ENCODE measurements at places on chromosomes 7 and 10.

DNA sequence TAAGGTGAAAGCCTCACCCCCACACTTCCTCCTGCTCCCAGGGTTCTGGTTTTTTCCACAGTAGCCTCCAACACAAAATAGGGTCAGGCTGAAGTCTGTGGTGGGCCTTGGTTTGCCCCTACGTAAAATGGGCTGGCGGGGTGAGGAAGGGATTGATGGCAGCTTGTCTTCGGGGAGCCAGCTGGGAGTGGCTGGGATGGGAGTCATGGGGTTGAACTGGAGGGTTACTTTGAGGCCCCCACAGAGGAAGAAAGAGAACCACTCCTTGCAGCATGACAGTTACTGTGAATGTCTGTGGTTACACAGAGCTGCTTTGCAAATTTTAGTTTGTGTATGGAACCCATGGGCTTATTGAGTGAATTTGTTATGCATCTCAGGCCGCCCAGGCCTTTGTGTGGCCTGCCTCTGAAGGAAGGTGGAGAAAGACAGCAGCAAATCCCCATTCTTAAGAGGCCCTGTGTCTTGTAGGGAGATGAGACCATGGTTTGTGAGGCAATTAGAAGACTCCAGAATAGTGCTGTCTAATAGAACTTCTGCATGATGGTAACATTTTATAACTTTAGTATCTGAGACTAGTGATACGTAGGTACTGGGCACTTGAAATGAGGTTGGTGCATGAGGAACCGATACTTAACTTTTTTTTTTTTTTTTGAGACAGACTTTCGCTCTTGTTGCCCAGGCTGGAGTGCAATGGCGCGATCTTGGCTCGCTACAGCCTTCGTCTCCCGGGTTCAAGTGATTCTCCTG is 8.1 kb downstream of the TRIM8 start:
- DNase-seq: no peak

- DNase-seq: no peak
Observed at GRCh38 chr10:76244061-76244686, 812.8 kb downstream of the LRMDA start.

DNA sequence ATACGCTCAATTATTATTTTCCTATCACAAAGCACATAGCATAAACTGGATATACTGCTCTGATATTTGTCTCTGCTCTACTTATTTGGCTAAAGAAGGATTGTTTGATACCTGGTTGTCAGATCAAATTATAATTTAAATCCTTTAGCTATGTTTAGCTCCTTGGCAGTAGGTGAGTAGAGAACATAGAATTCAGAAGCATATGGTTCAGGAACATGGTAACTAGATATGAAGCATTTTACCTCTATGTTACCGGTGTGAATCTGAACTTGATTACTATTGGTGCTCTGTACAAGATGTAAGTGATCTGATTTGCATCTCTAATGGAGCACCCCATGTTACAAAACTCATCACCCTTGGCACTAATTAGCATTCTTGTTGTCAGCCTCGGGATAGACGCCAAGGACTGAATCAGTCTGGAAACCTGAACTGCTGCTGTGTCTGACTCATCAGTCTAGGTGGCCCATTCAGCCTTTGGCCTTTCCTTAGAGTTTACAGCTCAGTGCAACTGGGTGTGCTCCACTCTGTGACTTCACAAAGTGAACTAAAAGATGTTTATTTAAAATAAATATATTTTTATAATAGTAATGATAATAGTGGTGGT is 12.3 kb upstream of the MYPN start:
- DNase-seq: peak; percentile 78

DNA sequence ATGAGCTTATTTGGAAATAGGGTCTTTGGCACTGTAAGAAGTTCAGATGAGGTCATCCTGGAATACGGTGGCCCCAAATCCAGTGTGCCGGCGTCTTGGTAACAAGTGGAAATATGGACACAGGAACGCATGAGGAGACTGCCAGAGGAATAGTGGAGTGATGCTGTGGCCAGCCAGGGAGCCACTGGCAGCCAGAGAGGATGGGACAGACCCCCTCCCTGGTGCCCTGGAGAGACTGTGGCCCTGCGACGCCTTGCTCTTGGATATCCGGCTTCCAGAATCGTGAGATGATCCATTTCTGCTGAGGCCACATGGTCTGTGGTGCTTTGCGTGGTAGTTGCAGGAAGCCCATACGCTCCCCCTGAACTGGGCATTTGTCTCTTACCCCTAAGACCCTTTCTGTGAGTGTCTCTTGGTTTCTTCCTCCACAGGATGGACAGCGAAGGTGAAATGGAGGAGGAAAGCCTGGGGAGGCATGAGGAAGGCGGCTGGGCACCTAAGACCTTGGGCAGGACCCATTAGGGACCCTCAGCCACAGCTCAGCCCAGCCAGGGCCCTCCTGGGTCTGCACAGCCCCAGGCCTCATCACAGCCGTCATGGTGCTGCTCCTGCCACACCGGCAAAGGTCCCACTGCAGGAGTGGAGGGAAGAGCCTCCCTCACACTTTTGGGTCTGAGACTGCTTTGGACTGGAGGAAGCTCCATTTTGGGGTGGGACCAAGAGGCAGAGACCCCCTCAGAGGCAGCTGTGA is 53.6 kb downstream of the INSIG1 start:
- no peak for DNase-seq

DNA sequence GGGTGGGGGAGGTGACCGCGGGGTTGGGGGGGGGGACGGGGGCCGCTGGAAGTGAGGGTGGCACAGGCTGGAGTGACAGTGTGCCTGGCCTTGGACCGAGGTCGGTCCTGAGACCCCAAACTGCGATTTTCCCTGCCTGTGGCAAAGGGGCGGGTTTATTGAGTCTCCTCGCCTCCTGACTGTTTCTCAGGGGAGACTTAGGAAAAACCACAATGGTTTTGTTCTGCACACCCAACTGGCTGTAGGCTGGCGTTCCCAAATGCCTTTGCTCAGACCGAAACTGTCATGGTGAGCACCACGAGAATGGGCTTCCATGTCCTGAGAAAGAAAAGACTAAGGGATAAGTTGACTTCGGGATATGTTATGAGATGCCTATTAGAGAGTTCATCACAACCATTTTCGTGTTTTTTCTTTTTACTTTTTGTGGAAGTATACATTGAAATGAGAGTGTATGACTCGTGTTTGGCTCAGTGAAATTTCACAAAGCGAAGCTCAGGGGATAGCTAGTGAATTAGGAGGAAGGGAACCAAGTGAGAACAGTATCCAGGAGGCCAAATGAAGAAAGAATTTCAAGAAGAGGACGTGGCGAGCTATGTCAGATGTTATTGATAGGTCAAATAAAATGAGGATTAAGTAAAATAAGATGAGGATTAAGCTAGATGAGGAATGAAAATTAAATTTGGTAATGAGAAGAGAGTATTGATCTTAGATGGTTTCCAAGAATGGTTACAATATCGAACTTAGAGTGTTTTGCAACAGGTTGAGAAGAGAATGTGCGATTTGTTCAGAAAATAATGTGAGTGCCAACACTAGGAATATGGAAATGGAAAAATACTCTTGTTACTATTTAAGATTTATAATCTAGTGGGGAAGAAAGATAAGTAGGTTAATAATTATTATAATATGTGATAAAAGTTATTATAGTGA is 918 bp downstream of the NET1 start:
- peak; percentile 14 for DNase-seq

DNA sequence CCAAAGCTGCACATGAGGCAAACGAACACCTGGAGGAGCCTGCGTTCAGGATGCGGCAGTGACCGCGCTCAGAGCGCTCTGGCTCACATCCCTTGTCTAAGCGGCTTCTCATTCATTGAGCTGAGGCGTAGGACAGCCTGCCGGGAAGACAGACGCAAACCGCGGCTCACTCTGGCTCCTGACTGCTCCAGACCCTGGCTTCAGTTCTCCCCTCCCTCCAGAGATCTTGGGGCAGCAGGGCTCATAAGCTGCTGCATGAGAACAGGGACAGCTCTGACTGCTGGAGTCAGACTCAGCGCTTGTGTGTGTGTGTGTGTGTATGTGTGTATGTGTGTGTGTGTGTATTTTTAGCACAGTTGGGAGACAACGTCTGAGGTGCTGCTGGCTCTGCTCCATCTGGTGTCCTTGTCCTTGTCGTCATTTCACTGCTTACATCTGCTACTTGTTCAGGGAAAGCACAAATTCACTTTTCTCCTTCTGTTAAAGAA is 15.8 kb upstream of the LYZL2 start:
- DNase-seq: peak; percentile 23

- DNase-seq: no peak
Observed at GRCh38 chr7:74656441-74656836, 1.1 kb upstream of the GTF2I start.

- DNase-seq: no peak
Observed at GRCh38 chr10:6504296-6504695, 75.8 kb downstream of the PRKCQ start.

- DNase-seq: no peak
Observed at GRCh38 chr10:119139464-119140067, 25.9 kb downstream of the SFXN4 start.

GRCh38 chr7:79610748-79611304 is 157.4 kb upstream of the MAGI2 start:
- DNase-seq: no peak

GRCh38 chr10:132438091-132439024 is 41.4 kb downstream of the PWWP2B start:
- no peak for DNase-seq

GRCh38 chr10:96724621-96725020 is 4.3 kb upstream of the PIK3AP1 start:
- DNase-seq: no peak

DNA sequence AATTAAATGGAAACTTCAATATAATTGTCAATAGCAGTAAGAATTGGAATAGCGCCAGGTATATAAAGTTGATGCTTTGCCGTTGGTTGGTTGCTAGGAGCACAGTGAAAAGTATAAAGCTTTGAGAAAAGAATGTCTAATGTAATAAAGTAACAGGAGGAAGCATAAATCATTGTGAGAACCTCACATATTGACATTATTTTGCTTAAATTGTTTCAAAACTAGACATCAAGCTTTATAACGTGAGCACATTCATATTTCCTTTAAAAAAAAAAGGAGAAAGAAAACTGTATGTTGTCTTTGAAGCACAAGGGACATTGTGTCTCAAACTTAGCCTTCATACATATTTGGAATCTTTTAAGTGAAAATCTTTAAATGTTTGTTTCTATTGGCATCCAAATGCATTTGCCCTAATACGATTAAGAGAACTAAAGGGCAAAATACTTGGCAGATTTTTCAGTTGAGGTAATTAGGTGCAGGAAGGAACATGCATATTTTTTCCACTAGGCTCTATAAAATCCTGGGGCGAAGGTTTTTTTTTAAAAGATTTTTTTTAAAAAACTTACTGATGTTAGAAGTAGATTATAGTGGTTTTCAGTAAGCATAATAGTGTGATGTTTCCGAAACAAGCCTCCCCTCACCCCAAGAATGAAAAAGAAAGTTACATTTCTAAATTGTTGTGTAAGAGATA is 92.4 kb downstream of the ARID5B start:
- DNase-seq: no peak

DNA sequence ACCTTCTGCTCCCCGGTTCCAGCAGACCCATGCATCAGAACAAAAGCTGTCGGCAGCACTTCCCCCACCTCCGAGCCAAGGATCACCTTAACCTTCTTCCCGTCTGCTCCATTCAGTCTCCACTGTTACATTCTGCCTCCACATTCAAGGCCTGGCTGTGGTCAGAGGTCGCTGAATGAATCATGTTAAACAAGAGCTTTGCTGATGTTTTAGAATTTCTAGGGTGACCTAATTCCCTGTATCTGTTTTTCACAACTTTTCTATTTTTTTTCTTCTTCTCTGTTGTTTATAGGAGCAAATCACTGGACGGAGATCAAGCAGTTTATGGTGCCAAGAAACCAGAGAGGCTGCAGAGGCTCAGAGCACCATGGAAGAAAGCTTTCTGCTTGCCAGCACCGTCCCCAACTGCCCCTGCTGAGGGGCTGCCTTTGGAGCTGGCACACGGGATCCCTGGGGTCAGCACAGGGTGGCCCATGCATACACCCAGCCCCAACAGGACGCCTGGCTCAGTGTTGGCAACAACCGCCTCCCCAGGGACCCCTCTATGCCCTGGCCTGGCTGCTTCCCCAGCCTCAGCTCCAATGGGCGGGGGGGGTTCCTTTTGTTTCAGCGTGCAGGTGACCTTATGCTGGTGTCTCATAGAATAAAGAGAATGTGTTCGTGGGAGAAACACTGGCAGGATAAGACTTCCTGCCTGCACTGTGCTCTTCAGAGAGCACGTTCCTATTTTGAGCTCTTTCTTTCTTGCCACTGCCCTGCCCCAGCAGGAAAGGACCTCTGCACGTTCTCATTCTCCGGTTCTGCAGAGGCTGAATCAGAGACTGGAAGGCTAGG is 182.7 kb upstream of the LYZL2 start:
- peak; percentile 83 for DNase-seq

DNA sequence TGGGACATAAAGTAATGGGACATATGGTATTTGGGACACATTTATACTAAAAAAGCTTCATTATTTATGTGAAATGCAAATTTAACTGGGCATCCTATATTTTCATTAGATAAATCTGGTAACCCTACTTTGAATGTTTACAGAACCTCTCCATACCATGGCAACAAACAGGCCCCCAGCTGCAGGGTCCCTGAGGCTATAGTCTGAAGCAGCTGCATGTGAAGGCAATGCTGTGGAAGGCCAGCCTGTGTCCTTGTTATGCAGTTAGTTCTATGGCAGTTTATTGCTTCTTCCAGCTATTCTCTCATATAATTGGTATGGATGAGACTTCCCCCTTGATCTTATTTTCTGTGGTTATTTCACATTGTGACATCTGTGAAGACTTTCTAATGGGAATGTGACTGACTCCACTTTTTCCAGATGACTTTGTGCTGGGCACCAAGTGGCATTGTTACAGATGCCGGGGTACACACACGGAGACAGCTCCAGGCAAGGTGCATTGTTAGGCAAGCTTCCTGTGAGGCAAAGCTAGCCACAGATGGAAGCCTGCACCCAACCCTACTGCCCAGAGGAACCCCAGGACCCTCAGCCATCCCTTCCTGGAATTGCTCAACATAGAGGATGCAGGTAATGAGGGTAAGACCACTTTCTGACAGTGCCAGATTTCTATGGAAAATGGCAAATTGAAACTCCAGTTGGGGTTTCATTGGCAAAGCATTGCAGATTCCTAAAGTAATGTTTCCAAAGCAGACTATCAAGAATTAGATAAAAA is 49.5 kb upstream of the ADAM12 start:
- DNase-seq: no peak

DNA sequence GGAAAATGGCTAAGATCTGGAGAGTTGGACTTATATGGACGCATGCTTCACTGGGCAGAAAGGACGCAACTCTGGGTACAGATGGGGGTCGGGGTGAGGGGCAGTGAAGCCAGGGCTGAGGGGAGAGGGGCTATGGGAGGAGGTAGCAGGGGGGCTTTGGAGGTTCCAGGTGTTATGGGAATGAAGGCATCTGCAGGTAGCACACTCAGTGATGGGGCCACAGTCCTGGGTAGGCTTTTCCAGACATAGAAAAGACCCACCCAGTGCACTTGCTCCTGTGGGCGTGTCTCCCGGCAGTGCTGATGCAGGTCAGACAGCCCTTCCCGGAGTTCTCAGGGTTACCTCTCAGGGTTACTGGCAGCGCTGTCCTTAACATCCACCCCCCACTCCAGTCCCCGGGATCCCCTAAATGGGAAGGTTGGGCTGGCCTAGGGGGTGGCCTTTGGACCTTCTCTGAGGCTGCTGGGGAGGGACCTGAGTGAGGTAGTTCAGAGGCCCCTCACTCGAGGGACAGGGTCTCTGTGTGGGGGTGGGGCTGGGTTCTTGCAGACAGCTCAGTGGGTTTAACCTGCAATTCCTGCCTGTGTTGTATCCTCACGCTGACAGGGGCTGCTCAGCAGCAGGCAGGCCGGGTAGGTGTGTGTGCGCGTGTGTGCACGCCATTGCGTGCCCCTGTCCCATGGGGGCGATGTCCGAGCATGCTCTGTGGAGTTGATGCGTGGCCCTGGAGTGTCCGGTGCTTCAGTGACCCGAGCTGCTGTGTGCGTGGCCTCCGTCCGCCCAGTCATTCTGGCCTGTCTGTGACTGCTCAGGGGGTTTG is 6.2 kb downstream of the ZYX start:
- DNase-seq: no peak

All from skeletal muscle cell (primary cell).